ENCODE measurements at places on chromosomes 1 and 21.

GRCh38 chr1:198268784-198269645 is 112.2 kb downstream of the NEK7 start:
- no peak for DNase-seq

- DNase-seq = no peak
These were observed 50.1 kb downstream of the PIK3CD start for GRCh38 chr1:9701665-9702064.

GRCh38 chr1:201726700-201727099 is 102.3 kb upstream of the IPO9 start:
- DNase-seq = no peak

GRCh38 chr1:5913078-5913845 is 79.0 kb downstream of the NPHP4 start:
- no peak for DNase-seq

DNA sequence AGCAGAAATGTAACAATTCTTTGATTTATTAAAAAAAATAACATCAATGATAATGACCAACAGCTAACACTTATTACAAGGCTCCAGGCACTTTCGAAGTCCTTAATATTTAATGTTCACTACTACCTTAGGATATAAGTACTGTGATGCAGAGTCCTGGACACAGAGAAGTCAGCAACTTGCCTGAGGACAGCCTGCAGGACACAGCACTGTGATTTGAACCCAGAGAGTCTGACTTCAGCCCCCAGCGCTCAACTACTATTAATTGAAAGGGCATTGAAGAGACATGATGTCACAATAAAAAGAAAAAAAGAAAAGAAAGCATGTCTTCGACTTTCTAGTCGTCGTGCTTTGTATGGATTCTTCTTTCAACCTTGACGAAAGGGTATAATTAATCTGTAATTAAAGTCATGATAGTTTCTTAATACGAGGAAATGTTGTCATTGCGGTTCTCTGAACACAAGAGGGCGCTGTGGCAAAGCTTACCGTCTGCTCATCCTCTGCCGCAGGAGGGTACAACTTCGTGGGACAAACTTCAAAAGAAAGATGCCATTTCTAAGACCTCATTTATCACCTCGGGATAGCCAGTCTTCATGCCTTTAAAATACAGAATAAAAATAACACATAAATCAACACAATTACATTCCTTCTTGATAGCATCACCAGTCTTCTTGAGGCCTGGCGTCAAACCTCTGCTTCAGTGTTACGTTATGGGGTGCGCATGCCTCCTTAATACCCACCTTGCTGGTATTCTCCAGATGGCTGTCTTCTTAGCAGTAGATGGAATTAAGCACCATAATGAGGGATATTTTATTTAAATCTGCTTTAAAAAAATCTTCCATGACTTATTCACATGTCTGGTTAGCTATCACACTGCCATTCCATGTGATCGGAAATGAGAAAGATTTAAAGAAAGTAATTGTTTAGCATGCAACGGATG is 240.1 kb downstream of the DISC1 start:
- DNase-seq = peak; percentile 69

DNA sequence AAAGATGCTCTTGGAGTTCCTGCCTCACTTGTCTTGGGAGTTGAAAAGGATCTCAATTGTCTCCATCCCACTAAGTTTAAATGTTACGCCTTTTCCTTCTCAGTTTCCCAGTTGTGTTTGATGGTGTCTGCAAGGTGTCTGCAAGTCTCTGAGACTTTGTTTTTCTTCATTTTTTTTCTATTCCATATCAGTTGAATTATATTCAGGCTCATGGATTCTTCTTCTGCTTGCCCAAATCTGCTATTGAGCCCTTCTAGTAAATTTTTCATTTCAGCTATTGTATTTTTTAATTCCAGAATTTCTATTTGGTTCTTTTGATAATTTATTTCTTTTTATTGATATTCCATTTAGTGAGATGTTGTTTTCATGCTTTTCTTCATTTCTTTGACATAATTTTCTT is 47.4 kb upstream of the TSHB start:
- DNase-seq = no peak

DNA sequence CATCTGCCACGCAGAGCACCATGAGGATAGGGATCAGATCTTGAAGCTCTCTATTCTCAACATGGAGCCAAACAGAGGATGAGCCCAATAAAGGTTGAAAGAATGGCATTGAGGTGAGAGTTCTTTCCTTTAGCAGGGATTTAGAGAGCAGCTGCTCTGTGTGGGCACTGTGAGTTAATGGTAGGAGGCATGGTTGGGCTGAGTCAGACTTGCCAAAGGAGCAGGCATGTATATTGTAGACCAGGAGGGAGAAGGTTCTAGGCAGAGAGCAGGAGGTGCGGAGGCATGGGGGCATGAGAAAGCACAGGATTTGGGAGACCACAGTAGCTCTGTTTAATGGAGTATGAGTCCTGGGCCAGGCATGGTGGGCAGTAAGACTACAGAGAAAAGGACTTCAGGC is 32.0 kb downstream of the TMEM53 start:
- DNase-seq = no peak

DNA sequence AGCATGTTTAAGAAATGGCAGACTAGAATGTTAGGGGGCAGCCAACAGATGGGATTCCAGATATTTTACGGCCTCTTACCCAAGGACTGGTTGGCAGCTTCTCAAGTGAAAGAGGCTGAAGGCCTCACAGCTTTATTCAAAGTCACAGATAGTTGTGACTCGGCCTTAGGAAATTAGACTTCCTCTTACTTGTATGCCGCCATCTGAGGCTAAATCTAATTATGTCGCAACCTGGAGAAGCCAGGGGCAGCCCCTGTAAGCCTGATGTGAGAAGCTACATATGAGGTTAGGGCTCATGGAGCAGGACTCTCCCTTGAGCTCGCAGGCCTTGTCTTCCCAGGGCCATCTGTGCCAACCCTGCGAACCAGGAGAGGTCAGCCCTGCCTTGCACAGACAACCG is 352.5 kb downstream of the HHAT start:
- no peak for DNase-seq

DNA sequence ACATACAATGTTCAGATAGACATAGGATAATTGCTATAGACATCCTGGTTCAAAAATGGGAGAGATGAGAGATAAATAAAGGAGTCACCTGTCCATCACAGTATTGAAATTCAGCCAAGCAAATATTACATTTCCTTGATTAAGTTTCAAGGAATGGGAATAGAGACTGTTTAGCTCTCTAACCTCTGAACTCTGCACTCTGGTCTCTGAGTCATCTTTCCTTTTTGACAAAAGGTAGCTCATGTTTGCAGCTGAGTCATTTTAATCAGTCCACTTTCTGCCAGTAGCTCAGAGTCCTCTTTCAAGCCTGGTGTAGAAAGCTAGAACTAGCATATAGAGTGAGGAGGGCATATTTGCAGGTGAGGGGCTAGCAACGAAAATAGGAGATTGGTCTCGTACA is 51.4 kb upstream of the GJA8 start:
- no peak for DNase-seq

DNA sequence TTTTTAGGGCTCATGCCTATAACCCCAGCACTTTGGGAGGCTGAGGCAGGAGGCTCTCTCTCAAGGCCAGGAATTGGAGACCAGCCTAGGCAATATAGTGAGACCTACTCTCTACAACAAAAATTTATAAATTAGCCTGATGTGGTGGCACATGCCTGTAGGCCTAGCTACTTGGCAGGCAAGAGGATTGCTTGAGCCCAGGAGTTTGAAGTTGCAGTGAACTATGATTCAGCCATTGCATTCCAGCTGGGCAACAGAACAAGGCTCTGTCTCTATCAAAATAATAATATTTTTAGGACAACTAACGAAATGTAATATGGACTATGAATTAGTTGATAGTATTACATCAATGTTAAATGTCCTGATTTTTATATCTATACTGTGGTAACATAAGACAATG is 68.8 kb upstream of the ARID1A start:
- DNase-seq = no peak

DNA sequence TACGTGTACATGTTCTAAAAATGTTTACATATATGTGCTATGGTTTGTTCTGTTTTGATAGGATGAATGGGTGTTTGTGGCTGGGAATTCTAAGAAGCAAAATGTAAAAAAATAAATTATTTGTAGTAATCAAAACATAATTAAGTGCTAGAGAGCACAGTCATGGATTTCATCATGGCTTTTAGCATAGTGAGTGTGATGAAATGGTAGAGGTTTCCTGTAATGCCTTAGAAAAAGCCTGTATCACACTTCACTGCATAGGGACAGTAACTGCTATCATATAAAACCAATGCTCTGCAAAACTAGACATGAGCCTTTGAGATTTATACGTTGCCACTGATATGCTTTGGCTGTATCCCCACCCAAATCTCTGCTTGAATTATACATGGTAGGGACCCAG is 99.8 kb downstream of the PTGER3 start:
- no peak for DNase-seq

- DNase-seq = no peak
These were observed 45.0 kb downstream of the APP start for GRCh38 chr21:26125433-26126167.

DNA sequence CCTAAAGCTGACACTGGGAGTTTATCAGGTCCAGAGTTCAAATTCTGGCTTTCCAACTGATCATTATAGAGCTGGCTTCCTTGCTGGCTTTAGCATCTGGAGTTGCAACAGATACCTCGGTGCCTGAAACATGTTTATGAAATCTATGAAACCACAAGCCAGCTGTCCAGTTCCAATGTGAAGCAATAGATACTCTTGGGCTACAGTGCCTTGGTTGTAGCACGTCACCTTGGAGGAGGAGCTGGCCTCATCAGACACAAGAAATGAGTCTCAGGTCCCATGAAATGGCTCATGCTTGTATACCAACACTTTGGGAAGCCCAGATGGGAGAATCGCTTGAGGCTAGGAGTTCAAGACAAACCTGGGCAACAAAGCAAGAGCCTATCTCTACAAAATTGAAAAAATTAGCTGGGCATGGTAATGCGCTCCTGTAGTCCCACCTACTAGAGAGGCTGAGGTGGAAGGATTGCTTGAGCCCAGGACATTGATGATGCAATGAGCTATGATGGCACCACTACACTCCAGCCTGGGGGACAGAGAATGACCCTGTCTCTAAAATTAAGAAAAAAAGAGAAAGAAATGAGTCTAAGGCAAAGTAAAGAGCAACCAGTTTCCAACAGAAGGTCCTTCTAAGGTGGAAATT is 132.5 kb upstream of the ZNF648 start:
- no peak for DNase-seq

GRCh38 chr1:14350197-14350596 is 248.3 kb upstream of the KAZN start:
- no peak for DNase-seq

DNA sequence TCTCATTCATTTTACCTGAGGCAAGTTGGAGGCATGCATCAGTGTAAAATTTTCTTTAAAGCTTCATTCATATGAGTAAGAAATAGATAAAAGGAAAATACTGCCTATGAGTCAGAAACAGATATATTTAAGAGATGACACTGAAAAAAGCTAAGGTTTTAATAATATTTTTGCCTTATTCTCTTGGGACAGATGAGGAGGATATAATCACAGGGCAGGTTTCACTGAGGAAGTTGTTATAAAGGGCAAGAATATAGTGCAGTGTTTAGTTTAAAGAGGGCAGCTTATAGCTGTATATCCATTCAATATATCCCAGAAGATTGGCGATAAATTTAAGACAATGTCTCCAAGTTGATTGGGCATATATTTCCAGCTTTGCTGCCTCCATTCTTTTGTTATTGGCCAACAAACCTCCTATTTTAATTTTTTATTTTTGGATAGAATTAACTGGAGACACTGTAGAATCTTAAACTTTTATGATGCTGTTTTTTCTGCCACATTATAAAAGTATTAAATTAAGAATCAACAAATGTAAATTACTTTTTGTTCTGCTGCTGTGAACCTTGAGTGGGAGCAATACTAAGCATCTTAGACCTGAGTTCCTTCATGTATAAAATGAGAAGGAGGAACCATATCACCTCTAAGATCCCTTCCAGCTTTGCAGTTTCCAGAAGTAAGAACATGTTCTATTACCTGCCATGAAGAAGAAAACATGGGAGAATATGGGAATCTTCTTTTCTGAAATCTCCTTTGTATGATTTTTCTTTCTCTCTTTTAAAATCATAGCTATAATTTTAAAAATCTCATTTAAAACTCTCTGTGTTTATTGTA is 171.6 kb downstream of the S1PR1 start:
- DNase-seq = no peak

- DNase-seq = no peak
These were observed 63.6 kb downstream of the CLIC6 start for GRCh38 chr21:34732388-34732821.

- DNase-seq = no peak
These were observed 34.1 kb upstream of the GPR52 start for GRCh38 chr1:174413632-174414031.

DNA sequence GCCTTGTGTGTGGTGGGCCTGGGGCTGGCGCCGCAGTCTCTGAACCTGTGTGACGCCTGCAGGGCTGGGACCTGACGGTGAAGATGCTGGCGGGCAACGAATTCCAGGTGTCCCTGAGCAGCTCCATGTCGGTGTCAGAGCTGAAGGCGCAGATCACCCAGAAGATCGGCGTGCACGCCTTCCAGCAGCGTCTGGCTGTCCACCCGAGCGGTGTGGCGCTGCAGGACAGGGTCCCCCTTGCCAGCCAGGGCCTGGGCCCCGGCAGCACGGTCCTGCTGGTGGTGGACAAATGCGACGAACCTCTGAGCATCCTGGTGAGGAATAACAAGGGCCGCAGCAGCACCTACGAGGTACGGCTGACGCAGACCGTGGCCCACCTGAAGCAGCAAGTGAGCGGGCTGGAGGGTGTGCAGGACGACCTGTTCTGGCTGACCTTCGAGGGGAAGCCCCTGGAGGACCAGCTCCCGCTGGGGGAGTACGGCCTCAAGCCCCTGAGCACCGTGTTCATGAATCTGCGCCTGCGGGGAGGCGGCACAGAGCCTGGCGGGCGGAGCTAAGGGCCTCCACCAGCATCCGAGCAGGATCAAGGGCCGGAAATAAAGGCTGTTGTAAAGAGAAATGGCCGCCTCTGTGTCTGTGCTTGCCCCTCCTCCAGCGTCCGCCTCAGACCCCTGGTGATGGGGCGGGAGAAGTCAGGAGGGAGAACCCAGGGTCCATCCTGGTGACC is 788 bp downstream of the ISG15 start:
- DNase-seq = peak; percentile 53

GRCh38 chr21:34625030-34625593 is 10.2 kb upstream of the RCAN1 start:
- DNase-seq = no peak

DNA sequence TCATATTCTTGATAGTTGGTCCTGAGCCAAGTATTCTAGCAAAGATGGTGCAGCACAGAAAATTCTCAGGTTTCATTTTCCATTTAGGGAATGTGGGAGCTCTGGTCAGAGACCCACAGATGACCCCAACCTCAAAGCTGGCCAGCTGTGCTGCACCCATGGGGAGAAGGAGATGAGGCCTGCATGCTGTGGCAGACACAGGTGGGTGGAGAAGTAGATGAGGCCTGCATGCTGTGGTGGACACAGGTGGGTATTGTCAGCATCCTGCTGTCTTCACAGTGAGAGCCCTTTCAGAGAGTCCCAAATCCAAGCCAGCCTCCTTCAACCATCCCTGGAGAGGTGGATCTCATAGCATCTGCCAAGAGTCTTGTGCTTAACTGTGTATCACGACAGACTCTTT is 77.7 kb downstream of the DSCAM start:
- DNase-seq = no peak
